Mucosa of gallbladder (tissue), 1 donor: ENCODE measurements at places on chromosomes 16 and 17. TPM values are rescaled to one million over a fixed set of nuclear protein-coding genes. Genes with fewer than 3 reads are reported as not detected.

The SMCR8 gene
- 19.4 TPM for total RNA-seq

The KRTAP4-9 gene
- total RNA-seq, result not detected

The IL17C gene
- total RNA-seq, result not detected

The SHISA9 gene
- 0.89 TPM for total RNA-seq

The HOXB1 gene
- total RNA-seq, result not detected

The PRAC1 gene
- not detected for total RNA-seq

The CCDC144A gene
- total RNA-seq, result 5.8 TPM

The CTF1 gene
- total RNA-seq, result 11.0 TPM

The CBFB gene
- 40.9 TPM for total RNA-seq

The MT3 gene
- total RNA-seq, result 1.4 TPM
